NCI-H2081 treated with DMSO at 0.1 percent for 48 hours (cell line): ENCODE measurements at places on chromosomes 2 and 18.

GRCh38 chr2:112762276-112762675, 2.1 kb downstream of the CKAP2L start:
- DNase-seq: no peak

- DNase-seq: no peak
These were observed 83.0 kb downstream of the MGAT5 start for GRCh38 chr2:134336921-134337320.

DNA sequence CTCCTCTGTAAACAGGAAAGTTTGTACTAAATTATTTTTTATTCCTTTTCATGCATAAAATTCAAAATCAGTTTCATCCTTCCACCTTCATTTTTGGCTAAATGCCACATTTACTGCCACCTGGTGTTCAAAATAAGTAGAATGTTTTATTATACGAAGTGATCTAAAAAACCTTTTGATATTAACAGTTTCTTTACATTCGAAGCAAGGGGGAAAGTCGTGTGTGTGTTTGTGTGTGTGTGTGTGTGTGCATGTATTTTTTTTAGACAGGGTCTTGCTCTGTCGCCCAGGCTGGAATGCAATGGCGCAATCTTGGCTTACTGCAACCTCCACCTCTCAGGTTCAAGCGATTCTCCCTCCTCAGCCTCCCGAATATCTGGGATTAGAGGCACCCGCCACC, 9.0 kb upstream of the SCN9A start:
- no peak for DNase-seq

DNA sequence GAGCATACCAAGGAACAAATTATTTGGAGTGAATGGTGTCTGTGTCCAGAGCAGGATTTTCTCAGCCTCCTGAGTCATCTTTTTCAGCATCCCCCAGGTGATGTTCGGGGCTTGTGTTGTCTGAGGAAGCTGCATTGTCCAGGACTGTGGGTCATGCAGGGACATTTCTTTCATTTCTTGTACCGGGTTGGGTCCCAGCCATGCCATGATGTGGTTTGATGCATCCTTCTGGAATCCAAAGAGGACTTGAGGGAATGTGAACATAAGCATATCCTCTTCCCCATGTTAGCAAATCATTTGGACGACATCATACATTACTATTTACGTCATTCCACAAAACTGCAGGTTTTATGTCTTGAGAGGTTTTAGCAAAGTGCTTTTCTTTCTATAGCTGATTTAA, 797.8 kb downstream of the CCDC85A start:
- DNase-seq: no peak

- DNase-seq: no peak
These were observed 38.1 kb downstream of the SCN2A start for GRCh38 chr2:165277295-165277694.

DNA sequence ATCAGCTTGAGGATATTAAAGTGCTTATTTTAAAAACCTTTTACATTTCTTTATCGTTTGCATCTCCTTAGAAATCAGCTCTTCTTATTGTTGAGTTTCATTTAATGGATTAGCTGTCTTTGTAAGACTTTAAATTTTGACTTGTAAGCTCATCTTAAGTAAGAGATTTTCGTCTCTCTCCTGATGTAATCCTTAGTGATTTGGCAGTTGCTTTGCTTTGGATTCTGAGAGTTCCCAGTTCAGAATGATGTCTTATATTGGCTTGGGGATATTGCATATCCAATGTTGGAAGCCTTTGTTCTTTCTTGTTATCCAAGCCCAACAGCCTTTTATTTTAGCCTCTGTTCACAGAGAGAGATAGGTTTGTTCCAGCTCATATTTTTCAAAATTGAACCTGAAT, 212.1 kb downstream of the ARL6IP6 start:
- DNase-seq: no peak

GRCh38 chr2:136207030-136207623, 89.2 kb upstream of the CXCR4 start:
- DNase-seq: no peak

DNA sequence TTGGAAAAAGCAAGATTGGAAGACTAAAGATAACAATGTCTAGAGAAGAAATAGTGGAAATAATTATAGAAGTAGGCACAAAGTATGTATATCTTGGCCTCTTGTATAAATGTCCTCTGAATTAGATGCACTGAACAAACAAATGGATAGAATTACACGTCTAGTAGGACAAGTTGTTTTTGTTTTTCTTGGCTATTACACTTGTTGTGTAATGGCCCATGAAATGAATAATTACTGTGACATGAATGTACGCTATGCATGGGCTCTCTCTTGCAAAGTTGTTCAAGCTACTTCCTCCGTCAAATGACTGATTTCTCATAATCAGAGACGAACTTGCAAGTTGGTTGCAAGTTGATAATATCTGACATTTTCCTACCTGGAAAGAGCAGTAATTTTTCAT, 126.2 kb downstream of the PDE1A start:
- no peak for DNase-seq

DNA sequence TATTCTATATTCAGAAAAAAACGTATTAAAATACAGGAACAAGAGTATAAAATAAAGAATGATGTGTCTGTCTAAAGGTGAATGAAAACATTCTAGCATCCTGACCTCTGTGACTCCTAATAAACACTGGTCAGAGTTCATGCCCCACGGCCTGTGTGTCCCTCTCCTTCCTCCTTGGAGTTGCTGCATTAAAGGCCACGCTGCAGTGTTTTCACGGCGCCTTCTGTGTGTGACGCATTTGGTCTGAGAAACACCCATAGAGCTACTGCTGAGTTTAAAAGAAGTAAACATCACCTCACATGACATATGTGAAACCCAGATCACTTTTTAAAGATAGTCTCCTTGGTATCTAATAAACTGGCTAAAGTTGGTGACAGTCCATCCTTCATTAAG, 90.5 kb downstream of the ITGB1BP1 start:
- DNase-seq: no peak

DNA sequence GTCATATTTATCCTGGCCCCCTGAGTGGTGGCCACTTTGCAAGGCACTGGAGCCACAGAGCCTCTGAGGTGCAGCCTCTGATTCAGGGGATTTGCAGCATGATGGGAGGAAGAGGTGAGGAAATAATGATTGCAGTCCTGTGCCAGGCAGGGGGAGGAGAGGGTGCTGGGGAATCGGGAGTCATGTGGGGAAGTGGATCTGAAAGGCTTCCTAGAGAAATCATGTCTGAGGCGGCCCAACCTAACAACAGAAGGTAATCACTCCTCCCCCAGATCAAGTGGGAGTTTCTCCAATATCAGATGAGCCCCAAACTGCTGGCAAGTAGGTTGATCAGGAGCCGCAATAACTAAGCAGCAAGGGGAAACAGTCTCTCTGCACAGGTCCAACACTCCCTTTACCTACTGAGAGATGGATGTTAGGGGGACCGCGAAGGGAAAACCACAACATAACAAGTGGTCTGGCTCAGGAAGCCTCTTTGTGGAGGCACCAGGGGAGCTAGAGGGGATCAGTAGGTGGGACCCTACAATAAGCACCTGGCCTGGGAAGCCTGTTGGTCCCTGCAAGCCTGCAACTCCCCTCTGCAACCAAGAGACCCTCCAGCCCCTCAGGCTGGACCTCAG, 71.8 kb upstream of the NPAS2 start:
- DNase-seq: no peak

DNA sequence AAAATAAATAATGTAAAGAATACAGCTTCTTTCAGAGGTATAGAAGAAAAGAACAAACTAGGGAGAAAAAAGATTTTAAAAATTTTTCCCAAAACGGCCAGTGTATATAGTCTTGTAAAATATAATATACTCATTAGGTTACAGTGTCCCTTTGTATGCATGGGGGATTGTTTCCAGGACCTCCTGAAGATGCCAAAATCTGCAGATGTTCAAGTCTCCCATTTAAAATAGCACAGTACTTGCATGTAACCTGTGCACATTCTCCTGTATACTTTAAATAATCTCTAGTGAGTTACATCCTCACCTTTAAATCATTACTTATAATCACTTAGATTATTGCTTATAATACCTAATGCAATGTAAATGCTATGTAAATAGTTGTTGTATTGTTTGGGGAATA, 80.6 kb upstream of the LRRTM4 start:
- no peak for DNase-seq

DNA sequence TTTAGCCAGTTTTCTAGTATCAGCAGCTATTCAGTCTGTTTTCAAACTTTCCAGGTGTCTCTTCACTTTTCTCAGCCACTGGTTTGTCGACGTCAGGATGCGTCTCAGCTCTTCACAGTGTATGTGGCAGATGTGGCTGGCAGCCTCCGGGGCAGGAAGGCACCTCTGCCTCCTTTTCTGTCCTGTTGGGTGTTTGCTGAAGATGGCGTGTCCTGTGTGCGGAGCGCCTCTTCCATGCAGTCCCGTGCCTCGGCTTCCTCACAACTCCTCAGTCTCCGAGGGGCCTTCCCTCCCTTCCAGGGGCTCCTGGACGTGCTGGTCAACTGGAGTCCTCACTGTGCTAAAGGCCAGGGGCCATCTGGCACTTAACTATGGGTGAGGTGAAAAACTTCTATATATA, 65.4 kb upstream of the PXDN start:
- DNase-seq: no peak
